ENCODE measurements at places on chromosomes 6 and 20.

DNA sequence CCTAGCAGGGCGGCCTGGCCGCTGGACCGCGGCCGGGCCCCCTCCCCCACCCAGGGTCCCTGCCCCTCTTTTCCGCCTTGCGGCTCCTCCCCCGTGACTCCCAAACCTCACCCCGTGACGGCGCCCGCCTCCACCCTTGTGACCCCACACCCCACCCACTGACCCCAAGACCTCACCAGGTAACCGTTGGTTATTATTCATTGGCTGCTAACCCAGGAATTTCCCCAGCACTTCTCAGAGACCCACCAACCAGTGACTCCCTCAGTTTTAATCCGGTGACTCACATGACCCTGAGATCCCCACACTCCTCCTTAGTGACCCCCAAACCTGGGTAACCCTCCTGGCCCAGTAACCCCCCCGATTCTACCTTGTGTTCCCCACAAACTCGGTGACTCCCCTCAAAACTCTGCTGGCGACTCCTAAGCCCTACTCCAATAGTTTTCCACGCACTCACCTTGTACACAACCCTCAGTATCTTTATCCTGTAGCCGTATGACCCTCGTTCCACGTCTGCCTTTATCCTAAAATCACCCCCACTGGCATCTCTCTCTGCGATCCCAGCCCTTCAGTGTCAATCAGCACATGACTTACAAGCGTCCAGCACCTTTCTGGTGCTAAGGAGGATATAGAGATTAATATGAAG lies 534 bp downstream of the ZNF76 start:
- DNase-seq = peak; percentile 56

DNA sequence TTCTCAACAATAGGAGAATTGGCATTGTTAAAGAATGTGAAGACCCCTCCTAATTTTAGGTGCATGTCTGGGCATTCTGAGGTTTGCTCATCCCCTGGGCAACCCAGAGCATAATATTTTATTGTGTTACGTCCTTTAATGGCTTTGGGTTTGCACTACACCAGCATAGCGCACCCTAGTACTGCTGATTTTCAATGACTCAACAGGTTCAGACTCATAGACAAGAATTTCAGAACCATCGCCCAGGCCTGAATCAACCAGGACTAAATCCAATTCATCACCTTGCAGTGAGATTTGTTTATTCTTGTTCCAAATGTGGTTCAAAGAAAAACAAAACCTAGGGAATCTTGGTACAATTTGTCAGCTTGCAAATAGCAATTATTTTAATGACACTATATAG lies 137.8 kb upstream of the PHACTR1 start:
- no peak for DNase-seq

GRCh38 chr6:7189101-7189758 lies 81.5 kb downstream of the RREB1 start:
- DNase-seq = no peak

DNA sequence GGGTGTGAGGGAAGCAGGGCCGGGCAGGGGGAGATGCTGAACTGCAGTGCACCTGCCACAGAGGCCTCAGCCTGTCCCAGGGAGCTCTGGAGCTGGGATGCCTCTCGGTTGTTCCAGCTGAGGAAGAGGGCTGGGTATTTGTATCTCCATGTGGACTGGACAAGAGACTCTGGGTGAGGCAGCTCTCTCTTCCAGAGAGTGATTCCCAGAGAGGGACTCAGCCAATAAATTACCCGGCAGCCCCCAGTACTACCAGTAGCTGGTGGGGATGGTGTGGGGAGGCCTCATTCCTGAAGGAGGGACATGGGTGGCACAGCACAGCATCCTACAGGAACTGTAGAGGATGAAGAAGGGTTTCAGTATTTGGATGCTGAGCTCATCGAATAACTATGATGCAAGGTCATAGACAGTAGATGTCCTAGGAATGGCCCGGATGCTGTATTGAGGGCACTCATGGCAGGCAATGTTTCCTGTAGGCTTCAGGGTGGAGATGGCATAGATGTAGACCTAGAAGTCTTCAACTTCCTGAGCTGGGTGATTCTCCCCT lies 1.4 kb downstream of the FGD2 start:
- no peak for DNase-seq

DNA sequence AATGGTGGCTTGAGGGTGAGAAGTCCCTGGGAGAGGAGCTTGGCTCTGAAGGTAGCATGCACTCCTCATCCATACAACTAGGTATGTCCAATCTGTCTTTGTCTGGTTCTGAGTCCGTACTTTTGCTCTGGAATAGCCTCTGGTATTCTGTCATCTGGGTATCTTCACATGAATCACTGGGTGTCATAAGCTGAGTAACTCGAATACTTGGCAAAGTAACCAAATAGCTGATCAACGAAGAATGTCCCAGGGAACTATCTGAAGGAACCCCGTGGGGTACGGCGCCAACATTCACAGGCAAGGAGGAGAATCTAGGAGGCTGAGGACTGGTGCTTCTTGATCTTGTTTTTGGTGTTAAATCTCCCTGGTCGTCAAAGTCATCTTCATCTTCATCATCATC lies 184.8 kb downstream of the HIVEP2 start:
- DNase-seq = no peak

DNA sequence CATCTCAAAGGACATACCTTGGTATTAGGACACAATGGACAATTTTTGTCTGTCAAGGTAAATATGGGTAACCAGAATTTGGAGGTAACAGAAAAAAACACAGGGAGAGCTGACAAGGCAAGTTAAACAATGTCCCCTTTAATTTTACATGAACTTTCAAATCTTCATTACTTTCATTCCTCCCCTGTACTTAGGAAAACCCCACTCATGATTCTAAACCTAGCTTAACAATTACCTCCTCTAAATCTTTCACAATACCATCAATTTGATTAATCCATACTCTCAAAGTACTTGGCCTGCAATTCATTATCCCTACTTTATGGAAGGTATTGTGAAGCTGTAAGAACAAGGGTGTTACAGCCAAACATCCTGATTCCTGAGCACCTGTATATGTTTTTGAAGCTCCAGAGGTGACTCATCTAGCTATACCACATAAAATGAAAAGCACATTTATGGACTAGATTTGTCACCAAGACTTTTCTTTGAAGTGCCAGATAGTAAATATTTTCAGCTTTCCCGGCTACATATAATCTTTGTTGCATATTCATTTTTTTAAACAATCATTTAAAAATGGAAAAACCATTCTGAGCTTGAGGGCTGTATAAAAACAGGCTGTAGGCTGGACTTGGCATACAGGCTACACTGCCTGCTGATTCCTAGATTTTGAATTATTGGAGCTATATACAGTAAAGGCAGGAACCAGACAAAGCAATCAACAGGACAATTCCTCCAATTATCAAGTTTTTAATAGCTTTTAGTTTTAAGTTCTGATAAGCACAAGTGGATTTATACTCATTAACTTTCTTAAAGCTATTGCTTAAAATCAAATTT lies 22.9 kb downstream of the DEK start:
- no peak for DNase-seq

DNA sequence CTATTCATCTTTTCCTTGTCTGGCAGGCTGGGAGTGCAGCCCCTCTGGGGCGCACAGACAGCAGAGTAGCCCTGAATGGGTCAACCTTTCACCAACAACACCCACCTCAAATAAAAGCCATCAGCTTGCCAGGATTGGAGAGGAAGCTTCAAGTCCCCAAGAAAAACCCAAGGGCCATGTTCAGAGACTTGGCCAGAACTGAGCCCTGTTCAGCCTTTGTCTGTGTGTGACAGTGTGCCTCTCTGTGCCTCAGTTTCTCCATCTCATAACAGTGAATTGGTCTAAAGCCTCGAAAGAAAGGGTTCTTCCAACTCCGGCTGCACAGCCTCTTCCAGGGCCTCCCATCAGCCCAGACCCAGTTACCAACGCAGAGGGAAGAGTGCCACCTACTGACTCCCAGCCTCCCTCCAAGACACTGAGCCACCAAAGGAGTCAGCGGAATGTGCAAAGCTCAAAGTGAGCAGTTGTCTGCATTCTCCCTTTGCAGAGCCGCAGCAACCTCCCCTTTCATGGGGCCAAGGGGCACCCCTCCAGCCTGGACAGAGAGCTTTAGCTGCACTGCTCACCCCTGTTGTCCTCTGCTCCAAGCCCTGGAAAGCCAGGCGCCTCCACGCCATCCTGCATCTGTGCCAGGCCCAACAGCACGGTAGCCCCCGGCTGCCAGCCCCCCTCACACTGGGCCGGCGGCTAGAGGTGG lies 82.7 kb upstream of the TOP1 start:
- DNase-seq = no peak

DNA sequence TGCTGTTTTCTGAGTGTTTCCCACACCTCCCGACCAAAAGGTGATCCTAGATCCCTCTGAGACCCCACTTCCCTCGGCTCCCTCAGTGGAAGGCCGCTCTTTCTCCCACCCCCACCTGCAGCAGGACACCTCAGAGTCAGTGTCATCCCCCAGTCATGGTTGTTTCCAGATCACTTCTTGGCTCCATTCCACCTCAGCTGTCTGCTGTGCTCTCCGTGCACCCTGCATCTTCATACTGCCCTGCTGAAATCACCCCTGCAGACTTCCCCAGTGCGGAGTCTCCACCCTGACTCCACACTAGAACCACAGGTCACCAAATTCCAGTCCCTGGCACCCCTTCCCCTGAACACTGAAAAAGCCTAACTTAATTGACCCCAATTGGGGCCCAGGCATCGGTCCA lies 255.1 kb upstream of the CDYL start:
- DNase-seq = no peak

GRCh38 chr6:77466055-77466450 lies 2.8 kb upstream of the HTR1B start:
- no peak for DNase-seq

DNA sequence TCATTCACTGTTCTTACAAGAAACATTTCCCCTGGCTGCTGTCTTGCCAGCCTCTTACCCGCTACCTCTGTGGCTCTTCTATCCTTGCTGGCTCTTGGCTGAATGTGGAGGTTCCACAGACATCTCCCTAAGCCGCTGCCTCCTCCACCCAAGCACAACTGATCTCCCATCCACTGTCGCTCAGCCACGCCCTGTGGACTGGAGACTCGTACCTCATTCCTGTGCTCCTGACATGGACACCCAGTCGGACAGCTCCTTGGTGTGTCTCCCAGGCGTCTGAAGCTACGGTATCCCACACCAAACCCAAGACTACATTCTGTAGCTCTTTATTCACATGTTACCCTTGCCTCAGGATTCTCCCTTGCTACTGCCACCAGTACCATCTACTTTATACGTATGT lies 19.3 kb downstream of the RAE1 start:
- no peak for DNase-seq

- no peak for DNase-seq
These were observed 300.3 kb upstream of the ID4 start for GRCh38 chr6:19536838-19537237.

DNA sequence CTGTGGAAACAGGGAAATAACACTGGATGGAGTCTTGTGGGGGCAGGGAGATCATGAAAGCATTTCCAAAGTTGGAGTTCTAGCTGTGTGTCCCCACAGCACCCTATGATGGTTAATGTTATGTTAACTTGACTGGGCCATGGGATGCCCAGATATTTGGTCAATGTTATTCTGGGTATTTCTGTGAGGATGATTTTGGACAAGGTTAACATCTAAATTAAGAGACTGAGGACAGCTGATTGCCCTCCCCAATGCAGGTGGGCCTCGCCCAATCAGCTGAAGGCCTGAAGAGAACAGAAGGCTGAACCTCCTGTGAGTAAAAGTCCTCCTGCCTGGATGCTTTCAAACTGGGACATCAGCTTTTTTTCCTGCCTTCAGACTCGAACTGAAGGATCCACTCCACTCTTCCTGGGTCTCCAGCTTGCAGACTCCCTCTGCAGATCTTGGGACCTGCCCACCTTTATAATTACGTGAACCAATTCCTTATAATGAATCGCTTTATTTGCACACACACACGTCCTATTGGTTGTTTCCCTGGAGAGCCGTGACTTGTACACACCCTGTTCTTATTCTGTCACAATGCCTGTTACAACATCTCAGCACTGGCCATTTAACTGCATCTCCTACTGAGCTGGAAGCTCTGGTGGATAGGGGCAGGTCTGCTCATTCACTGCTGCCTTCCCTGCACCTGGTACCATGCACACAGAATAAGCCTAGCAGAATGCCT lies 99.5 kb upstream of the IYD start:
- DNase-seq = no peak

DNA sequence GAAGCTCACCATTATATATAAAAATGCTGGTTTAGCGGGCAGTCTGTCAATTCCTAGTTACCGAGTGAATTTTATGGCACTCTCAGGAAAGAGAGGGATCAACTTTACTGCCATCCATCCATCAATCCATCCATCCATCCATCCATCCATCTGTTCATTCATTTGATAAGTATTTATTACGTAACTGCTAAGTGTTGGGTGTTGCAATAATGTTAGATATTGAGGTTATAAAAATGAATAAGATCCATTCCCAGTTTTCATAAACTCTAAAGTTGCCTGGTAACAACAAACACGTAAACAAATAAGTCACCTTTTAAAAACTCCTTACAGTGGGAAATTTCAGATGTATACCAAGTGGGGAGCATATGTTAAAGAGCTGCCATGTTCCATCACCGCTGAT lies 36.8 kb downstream of the SASH1 start:
- no peak for DNase-seq

GRCh38 chr6:38164131-38164481 lies 344.6 kb downstream of the ZFAND3 start:
- no peak for DNase-seq

DNA sequence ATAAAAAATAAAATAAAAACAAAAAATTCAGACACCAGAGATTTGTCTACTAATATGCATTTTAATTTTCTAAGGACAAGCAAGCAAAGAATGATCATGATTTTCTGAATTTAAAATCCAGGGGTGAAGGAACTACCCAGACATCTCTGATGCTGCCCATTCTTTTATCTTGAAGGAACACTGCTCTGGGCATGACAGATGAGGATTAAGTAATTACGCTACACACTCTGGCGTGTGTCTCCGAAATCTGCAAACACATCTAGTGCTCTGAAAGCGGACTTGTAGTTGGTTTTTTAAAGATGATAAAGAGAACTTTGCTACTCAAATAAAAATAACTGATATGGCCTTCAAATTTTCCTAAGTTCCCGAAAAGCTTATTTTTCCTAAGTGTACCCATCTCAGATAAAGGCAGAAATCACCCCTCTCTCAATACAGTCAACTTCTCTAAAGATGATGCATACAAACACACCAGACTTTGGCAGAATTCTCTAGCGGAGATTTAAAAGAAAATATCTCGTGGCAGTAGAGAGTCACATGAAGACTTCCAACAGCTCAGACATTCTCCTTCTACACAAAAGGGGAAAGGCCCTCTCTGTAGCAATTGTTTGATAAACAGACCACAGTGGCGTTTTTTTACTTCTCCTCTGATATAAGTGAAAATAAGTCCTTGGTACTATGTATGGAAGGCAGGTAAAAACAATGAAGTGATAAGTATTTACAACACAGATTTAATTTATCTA lies 133.8 kb downstream of the BACH2 start:
- DNase-seq = no peak

DNA sequence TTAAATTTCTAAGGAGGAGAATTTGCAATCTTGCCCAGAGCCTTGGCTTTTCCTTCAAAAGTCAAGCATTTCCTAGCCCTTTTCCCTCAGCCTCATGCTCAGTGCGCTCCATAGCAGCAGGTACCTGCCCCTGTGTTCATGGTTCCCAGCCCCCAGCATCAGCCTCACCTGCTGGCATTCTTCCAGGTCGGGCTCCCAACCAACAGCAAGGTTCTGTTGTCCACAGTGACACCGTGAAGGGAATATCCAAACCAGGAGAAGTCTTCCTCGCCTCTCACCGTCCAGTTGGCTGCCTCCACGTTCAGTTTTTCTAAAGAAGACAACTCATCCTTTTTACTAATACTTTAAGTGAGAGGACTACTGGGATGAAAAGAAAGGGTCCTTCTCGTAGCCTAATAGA lies 42.7 kb downstream of the GPLD1 start:
- DNase-seq = no peak

Measured in stimulated activated CD4-positive, alpha-beta T cell treated with anti-CD3 and anti-CD28 coated beads, TNF-alpha, amount 100 ng/mL, for 1 hour (primary cell).